CD8-positive, alpha-beta T cell (primary cell): ENCODE measurements at places on chromosomes 6 and 20. TPM values are rescaled to one million over a fixed set of nuclear protein-coding genes. Genes with fewer than 3 reads are reported as not detected.

- DNase-seq, result no peak
Observed at GRCh38 chr20:49230561-49231133, 11.4 kb downstream of the DDX27 start.

- DNase-seq, result no peak
Observed at GRCh38 chr6:44569131-44569530, 181.6 kb downstream of the CDC5L start.

GRCh38 chr6:75317503-75318206 lies 33.1 kb upstream of the TMEM30A start:
- DNase-seq, result no peak

- DNase-seq, result no peak
Observed at GRCh38 chr20:36585410-36586125, 12.2 kb downstream of the TGIF2 start.

GRCh38 chr6:38346291-38347079 lies 293.2 kb downstream of the BTBD9 start:
- DNase-seq, result no peak

DNA sequence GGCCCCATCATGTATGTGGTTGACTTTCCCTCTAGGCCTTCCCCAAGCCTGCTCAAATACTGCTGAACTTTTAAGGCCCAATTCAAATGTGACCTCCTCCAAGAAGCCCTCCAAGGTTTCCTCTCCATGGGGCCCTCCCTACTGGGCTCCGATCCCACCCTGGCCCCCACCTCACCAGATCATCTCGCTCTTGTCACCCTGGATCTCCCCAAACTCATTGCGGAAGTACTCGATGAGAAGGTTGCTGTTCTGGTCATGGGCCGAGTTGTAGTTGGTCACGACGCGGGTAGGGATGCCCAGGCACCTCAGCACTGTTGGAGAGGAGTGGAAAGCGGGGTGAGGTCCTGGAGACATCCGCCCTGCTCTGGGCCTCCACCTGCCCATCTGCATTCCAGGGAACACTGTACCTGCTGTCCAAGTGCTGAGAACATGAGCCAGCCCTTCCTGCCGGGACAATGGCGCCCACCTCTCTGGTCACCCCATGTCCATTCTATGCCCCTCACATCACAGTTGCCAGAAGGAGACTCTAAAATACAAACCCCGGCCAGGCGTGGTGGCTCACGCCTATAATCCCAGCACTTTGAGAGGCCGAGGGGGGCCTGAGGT lies 23.1 kb downstream of the TGM2 start:
- DNase-seq, result no peak

DNA sequence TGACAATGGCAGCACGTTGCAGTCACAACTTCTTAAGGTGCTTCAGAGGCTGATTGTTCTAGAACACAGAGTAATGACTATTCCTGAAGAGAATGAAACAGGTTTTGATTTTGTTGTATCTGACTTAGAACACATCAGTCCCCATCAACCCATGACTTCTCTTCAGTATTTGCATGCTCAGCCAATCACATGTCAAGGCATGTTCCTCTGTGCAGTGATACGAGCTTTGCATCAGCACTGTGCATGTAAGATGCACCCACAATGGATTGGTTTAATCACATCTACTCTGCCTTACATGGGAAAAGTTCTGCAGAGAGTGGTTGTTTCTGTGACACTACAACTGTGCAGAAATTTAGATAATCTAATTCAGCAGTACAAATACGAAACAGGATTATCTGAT lies 54.3 kb downstream of the PGM3 start:
- no peak for DNase-seq

- no peak for DNase-seq
Observed at GRCh38 chr6:51720327-51720726, 367.1 kb downstream of the PKHD1 start.

- no peak for DNase-seq
Observed at GRCh38 chr6:168368066-168368820, 48.7 kb upstream of the DACT2 start.

GRCh38 chr6:32741031-32741960 lies at the start of gene HLA-DQA2:
Gene HLA-DQA2, plus strand, starts transcription at chr6:32741391. Its CDS starts 53 bp downstream, at chr6:32741444.
- no peak for DNase-seq

DNA sequence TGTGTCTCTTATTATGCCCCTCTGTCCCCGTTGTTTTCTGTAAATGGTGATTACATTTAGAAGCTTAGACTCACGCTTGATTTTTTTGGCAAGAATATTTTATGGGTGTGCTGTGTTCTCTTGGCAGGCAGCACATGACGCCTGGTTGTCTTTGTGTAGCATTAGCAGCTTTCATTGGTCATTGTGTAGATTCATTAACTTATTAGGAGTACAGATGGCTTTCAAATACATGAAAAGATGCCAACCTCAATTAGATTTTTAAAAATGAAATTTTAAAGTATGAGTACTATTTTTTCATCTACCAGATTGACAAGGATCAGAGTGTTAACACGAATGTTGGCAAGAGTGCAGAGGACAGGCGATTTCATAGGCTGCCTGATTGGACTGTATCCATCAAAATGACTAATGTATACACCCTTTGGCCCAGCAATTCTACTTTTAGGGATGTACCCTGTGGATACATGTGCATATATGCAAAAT lies 15.2 kb downstream of the COX4I2 start:
- DNase-seq, result no peak

- no peak for DNase-seq
Observed at GRCh38 chr6:138499303-138500018, at the start of gene NHSL1. Gene NHSL1, minus strand, starts transcription at chr6:138499494. Its CDS starts 204 bp downstream, at chr6:138499290.

- DNase-seq, result no peak
Observed at GRCh38 chr6:14706378-14706929, 539.4 kb upstream of the JARID2 start.

Gene TMEM63B
- 19.0 TPM for total RNA-seq

Gene ID1
- total RNA-seq, result 8.1 TPM

Gene PRSS16
- 0.62 TPM for total RNA-seq

Gene EPPIN
- total RNA-seq, result not detected

Gene MDFI
- not detected for total RNA-seq

Gene MCM8
- 2.0 TPM for total RNA-seq

Gene BPIFB1
- not detected for total RNA-seq

Gene C6orf15
- total RNA-seq, result not detected
